ENCODE measurements at places on chromosomes 1 and 21. TPM values are rescaled to one million over a fixed set of nuclear protein-coding genes. Genes with fewer than 3 reads are reported as not detected.

GRCh38 chr21:16216288-16216962, 486.6 kb downstream of the USP25 start:
- no peak for DNase-seq

- DNase-seq: no peak
These were observed 112.6 kb downstream of the GRIK1 start for GRCh38 chr21:29827236-29827635.

DNA sequence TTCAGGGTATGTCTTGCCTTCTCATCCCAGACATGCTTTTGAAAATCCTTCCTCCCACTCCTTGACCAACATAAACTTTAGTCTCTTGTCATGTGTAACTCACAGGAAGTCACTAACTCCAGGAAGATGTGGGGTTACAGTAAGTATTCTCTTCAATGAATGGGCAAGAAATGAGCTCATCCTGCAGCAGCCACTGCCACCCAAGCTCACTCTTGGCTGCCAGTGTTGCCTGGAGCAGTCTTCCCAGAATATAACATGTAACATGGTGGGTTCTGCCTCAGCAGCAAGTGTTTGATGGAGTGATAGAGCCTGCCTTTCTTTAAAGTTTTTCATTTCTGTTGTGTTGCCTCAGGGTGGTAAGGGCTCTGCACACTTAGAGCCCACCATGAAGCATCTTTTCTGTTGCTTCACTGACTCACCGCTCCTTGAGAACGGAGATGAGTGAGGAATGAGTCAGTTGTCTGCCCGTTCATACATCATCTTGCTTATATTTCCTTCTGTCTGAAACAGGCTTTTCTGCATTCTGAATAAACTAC, 187.0 kb downstream of the TPR start:
- no peak for DNase-seq

DNA sequence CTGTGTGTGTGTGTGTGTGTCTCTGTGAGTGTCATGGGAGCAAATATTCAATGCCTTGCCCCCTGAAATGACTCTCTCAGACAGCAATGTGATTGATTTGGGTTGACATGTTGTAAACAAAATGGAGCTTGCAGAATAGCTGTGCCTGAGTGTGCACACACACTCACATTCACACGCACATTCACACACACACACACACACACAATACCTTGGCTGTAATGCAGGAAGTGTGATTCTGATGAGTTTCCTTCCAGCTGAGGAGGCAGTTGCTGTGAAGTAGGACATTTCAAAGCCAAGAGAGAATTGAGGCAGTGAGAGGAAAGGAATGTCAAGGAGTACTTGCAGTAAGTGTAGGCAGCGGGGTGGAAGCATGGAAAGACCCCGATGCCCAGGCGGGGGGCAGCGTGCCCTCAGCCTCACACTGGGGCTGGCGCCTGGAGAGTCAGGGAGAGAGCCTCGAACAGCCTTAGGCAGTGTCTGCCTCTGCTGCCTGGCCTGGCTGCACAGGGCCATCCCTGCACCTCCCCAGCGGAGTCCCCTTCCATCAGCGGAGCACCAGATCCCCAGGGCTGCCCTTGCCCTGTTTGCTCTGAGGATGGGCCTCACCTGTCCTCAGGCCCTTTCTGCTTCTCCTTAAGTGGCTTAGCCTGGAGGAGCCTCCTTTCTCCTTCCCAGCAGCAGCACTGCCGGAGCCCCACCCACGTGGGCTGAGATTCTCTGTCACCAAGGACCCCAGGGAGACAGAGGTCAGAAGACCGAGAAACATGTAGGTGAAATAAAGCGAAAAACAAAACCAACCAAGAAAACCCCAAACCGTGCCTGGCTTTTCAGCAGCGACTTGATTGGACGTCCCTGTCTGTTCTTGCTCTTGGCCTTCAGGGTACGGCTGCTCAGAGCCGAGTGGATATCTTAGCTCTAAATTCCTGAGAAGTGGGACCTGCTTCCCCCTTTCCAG, 9.2 kb downstream of the VASH2 start:
- no peak for DNase-seq

GRCh38 chr1:67560580-67561255, 124.3 kb upstream of the GADD45A start:
- no peak for DNase-seq

DNA sequence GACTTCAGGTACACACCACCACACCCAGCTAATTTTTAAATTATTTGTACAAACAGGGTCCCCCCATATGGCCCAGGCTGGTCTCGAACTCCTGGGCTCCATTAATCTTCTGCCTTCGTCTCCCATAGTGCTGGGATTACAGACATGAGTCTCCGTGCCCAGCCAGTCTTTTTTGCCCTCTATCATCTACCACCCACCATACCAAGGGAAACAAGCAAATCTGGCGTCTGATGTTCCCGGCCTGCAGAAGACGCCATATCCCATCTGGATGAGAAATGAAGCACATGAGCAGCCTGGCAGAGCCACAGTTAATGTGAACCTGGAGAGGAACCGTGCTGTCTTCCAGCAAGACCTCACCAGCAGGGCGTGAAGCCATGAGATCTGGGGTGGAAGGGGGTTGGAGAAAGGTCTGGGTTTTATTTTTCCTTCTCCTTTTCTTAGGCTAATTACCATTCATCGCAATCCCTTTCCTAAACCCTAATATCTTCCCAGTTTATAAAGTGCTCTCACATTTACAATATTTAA, 1.8 kb upstream of the PRELP start:
- DNase-seq: no peak

DNA sequence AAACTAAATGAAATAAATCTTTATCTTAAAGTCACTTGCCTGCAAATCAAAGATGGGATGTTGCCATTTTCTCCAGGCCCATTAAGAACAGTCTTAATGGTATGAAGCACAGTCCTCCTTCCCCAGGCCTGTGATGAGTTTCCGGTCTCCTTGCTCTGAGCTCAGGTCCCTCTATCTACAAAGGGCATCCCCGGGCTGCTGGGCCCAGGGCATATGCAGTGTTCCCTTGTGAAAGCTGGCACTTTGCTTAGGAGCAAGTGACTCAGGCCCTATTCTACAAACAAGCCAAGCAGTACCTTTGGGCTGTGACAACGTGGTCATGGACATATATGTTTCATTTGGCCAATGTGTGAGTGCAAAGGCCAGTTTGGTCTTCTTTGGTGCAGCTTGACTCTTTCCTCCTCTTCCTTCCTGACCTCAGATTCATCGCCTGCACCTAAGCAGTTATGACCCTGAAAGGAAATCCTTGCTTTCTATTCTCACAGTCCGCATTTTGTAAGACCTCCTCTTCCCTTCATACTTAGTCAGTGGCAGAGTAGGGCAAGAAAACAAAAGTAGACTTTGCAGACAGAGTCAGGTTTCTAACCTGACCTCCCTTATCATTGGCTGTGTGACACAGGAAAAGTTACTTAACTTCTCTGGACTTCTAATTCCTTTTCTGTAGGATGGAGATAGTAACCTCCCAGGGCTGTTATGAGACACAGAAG, 109.5 kb downstream of the ERG start:
- no peak for DNase-seq

DNA sequence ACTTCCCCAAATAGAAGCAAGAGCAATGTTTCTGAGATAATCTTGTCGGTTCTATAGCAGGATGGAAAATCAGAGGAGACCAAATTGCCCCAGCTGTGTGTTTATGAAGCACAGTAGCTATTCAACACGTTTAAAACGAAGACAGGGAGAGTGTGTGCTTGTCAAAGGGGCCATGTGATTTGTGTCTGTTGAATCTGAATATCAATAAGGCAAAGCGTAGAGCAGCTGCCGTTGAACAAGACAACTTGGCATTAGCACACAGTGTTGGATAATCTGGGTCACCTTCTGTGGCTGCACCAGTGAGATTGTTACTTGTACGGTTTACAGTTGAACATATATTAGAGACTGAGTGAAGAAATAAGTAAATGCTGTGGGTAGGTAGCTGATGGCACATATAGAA, 1.0 kb downstream of the CRB1 start:
- no peak for DNase-seq

GRCh38 chr1:23179862-23180261, 11.2 kb upstream of the LUZP1 start:
- DNase-seq: no peak

GRCh38 chr1:222769181-222769580, 32.2 kb downstream of the FAM177B start:
- no peak for DNase-seq

GRCh38 chr1:209594440-209594839, 10.9 kb downstream of the CAMK1G start:
- DNase-seq: no peak

DNA sequence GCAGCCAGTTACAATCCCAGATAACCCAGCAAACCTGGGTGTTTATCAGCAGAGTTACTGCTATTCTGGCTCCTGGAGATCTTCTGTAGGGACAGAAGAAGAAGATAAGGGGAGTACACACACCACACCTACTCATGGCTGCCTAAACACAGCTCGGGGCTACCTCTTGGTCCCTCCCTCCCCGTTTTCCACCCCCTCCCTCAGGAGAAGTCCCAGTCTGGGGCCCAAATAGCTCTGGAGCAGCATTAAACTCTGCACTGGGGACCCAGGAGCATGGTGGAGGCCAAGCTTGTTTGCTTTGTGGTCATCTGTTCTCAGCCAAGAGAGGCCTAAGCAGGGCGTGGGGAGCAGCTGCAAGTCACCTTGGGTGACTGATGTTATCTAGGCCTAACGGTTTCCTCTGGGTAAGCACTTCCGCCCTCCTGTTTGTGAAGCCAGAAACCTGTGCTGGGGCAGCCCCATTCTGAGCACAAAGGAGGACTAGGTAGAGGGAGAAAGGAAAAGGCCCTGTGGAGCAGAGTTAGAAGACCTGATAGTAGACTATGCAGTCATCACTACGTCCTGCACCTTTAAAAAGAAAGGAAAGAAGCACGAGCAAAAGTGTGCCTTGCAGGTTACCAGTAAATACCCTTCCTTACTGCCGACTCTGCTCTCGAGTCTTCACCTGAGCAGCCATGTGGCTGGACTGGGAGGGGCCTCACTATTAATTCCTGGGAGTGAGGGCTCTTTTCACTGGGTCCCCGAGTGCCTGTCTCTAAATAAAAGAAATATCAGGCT, 2.0 kb upstream of the RCSD1 start:
- peak; percentile 78 for DNase-seq

DNA sequence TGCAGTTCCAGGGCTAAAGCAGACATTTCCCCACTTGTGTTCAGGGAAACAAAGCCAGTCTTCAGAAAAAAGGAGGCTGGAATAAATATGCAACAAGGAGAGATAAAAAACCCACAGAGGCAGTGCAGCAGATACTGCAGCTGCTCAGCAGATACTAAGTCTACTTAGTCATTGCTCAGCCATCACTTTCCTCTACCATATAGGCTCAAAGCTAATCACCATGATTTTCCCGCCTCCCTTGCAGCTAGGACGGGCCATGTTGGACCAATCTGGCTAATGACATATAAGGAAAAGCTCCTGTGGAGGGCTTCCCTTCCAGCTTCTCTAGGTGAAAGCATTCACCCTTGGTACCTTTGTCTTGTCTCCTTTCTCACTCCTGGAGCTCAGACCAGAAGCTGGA, 10.0 kb upstream of the EFHD2 start:
- no peak for DNase-seq

- DNase-seq: no peak
These were observed 126.1 kb upstream of the KIAA1614 start for GRCh38 chr1:180786624-180787023.

DNA sequence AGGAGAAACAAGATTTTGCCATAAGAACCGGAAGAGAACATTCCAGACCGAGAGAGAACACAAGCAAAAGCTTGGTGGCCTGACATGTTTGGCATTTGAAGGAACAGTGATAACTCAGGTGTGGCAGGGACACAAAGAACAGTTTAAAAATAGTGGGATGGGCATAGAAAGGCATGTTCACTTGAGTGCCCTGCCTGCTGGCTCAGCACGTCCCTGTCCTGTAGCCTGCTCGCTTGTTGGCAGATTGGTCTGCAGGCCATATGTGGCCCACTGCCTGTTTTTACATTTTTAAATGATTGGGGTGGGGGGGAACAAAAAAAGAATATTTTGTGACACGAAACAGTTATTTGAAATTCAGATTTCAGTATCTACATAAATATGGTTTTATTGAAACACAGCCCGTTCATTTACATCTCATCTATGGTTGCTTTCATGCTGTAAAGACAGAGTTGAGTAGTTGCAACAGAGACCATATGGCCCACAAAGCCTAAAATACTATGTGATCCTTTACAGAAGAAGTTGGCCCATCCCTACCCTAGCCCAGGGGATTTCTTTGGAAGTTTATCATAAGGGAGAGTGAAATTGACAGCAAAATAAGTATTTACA, 100.7 kb downstream of the RGL1 start:
- no peak for DNase-seq

DNA sequence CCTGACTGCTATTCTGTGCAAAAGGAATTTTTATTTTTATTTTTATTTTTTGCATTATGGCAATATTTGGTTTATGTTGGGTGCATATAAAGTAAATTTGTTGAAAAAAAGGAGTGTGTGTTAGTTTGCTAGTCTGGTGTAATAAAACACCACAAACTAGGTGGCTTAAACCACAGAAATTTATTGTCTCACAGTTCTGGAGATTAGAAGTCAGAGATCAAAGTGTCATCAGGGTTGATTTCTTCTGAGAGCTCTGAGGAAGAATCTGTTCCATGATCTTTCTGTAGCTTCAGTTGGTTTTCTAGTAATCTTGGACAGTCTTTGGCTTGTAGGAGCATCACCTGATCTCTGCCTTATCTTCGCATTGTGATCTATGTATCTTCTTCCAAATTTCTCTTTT, 6.5 kb downstream of the SLC30A7 start:
- no peak for DNase-seq

DNA sequence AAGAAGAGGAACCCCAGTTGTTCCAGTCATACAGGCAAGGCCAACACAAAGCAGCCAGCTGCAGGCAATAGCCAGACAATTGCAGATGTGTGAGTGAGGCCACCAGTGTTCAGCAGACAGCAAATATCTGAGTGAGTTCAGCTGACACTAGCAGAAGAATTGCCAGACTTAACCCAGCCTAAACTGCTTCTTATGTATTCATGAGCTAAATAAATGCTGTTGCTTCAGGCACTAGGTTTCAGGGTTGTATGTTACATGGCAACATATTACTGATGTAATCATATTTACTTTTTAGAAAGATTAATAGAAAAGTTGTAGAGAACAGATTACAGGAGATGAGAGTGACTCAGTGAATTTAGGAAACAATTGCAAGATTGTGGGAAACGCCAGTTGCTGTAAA, 129.8 kb upstream of the CHODL start:
- no peak for DNase-seq

GRCh38 chr1:230317823-230318819, 108.0 kb downstream of the PGBD5 start:
- DNase-seq: peak; percentile 37

- no peak for DNase-seq
These were observed 5.9 kb upstream of the SPRR2E start for GRCh38 chr1:153100245-153100644.

GRCh38 chr1:173039626-173040025, 11.1 kb downstream of the TNFSF18 start:
- DNase-seq: no peak

Gene OR11L1
- total RNA-seq: not detected

Gene ENAH
- total RNA-seq: 70.1 TPM

Gene FCRL4
- total RNA-seq: not detected

Gene TACSTD2
- total RNA-seq: not detected

Gene USP16
- 48.8 TPM for total RNA-seq

Gene FLG
- total RNA-seq: under 0.01 TPM

Gene CD1E
- not detected for total RNA-seq

Gene HRNR
- total RNA-seq: 0.45 TPM

Gene IVL
- not detected for total RNA-seq

Gene INAVA
- 184 TPM for total RNA-seq

Gene SLC25A34
- total RNA-seq: 3.6 TPM

Gene MATN1
- total RNA-seq: 1.7 TPM

Gene IFFO2
- total RNA-seq: 47.8 TPM
